Anterior cingulate cortex (tissue), 58 donors: ENCODE measurements at places on chromosomes 4 and X.

DNA sequence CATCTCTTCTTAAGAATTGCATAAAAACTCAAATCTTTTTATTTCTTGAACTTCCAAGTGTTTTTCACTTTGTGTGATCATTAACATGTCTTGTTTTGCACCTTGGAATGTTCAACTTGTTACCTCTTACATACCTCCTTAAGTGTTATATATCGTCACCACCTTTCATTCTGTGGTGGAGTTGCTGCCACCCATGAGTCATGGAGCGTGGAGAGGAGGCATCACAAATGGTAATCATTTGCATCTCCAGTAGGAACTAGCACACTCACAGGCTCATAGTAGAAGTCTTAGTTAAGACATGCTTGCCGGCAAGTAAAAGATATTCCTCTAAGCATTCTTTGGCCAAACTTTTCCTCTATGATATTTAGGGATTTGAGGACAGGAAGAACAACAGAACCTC, 67.0 kb upstream of the VCX start:
- no peak for DNase-seq

DNA sequence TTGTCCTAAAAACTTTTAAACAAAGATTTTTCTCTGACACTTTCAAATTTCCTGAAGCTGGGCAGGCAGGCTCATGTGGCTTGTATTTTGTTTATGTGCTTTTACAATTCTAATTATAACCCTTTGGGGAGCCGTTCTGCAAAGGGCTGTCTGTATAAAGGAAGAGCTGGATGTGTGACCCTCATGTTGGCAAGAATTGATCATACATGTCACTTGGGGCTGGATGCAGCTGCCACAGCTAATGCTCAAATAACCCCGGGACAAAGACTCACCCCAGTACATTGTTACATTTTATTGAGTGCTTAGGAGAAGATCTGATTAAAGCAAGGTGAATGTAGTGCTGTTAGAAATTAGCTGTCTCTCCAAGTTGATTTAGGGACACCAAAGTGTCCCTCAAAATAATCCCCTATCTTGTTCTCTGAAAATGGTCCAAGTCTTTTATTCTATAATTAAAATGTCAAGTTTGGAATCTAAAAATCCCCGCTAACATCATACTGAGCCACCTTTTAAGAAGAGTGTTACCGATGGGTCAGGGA, 13.0 kb upstream of the DAPP1 start:
- DNase-seq: no peak

GRCh38 chrX:110143454-110144210, 140.7 kb downstream of the TMEM164 start:
- peak; percentile 12 for DNase-seq

DNA sequence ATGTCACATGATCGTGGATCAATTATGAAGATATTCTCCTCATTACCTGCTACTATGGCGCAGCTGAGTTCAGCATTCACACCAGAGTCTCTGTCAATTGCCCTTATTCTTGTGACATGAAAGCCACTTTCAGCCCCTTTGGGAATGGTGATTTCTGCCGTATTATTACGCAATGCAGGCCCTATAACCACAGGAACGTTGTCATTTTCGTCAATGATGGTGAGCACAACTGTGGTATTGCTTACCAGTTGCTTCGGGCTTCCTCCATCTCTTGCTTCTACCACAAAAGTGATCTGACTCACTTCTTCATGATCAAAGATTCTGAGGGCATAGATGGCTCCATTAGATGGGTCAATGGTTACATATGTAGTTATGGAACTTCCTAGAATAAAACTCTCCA, 2.1 kb downstream of the PCDH18 start:
- DNase-seq: no peak

GRCh38 chr4:9970399-9971011, 50.8 kb downstream of the SLC2A9 start:
- DNase-seq: no peak

GRCh38 chr4:118076958-118077766, 42.9 kb downstream of the NDST3 start:
- no peak for DNase-seq

DNA sequence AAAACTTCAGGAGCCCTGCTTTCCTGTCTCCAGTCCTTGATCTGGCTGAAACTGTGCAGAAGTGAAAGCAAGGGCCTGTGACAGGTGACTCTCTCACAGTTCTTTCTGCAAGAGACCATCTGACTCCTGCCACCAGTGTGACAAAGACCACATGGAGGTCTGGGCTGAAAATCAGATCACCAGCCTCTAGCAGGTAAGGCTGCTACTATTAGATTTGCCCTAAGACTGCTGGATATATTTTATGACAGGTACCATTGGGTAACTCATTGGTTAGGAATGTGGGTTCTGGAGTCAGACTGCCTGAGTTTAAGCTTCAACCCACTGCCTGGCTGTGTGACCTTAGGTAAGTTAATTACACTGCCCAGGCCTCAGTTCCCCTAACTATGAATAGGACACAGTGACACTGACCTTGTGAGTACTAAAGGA, 163.3 kb upstream of the SLC7A11 start:
- no peak for DNase-seq

DNA sequence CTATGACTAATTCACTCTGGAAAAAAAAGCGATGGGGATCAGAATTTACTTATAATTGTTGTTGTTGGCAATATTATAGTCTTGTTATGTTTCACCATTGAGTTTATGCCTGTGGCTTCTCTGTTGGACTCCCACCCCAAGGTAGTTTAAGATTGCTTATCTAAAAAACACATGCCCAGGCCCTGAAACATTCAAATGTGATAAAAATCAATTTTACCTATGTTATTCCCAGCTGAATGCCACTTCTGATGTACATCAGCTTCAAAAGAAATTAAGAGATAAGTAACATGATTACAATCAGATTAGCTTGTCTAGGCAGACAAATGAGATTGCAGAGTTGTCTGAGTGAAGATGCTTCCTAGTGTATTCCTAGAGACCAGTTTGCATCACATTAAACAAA, 484.7 kb downstream of the PCDH7 start:
- no peak for DNase-seq

DNA sequence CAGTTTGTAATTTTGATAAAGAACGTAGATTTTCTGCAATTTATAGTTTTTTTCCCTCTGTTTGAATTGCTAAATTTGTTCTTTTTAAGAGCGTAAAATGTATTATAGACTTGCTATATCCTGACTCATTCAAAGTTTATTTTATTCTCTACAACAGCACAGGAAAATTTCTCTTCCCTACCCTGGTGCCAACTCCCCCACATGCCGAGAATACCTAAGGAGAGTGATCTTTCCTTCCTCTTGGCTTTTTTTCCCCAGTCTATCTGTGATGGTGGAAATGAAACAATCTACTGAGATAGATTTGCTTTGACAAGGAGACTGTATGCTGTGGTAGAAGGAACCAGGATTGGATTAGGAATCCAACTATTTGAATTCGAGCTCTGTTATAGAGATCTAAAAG, 271.6 kb downstream of the TLL1 start:
- DNase-seq: no peak

GRCh38 chrX:9611436-9612145, 146.7 kb downstream of the TBL1X start:
- no peak for DNase-seq

- DNase-seq: no peak
Measured at GRCh38 chr4:38075370-38076152, 115.4 kb downstream of the PTTG2 start.

- no peak for DNase-seq
Measured at GRCh38 chrX:135505351-135505750, 15.1 kb upstream of the INTS6L start.
